ENCODE measurements at places on chromosomes 2 and 18.

GRCh38 chr2:225636558-225636957, 237.0 kb downstream of the NYAP2 start:
- no peak for DNase-seq

DNA sequence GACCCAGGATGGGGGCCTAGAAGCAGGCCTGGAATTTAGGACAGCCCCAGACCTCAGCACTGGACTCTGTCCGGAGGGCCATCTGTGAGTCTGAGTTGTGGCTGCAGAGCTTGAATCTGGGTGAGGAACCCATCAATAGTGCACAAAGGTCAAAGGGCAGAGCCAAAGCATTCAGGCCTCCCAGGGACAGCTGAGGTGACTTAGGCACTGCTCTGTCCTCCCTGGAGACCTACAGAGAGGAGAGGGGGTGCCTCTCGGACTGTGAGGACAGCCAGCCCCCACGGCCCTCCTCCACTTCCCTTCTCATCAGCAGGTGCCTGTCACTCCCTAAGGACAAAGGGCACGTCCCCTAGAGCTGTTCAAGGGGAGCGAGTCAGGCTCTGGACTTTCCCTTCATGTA, 25.1 kb upstream of the PRLH start:
- no peak for DNase-seq

- no peak for DNase-seq
Observed at GRCh38 chr2:74554820-74555531, 456 bp downstream of the DOK1 start.

GRCh38 chr18:3408107-3408506, 41.9 kb upstream of the TGIF1 start:
- no peak for DNase-seq

DNA sequence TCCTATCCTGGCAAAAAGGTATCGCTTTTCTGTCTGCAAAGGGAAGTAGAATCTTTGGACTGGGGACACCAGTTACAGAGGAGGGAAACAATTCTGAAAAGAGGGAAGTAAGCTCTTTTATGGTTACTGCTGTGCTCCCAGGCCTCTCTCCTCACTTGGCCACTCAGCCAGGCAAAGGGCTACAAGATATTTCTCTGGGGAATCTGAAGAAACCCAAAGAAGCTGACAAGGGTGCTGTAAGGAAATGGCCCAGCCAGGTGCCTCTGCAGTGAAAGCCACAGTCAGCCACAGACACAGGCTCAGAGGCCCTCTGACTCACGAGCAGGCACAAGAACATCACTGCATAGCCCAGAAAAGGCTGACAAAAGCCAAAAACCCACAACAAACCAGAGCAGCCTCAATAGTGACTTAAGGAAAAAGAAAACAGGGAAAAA, 5.8 kb downstream of the HDLBP start:
- DNase-seq = peak; percentile 11
